Endodermal cell (in vitro differentiated cells): ENCODE measurements at places on chromosomes 5 and 9. TPM values are rescaled to one million over a fixed set of nuclear protein-coding genes. Genes with fewer than 3 reads are reported as not detected.

FASTKD3 gene
- 6.9 and 8.5 TPM in 2 replicates for total RNA-seq

PRELID2 gene
- 6.1 and 6.7 TPM in 2 replicates for total RNA-seq

PDE8B gene
- total RNA-seq = 0.09 and 0.20 TPM in 2 replicates

ACER2 gene
- total RNA-seq = 2.4 and 2.6 TPM in 2 replicates

IFNA13 gene
- total RNA-seq = not detected in 2 replicates

GAPT gene
- 0.13 and 0.34 TPM in 2 replicates for total RNA-seq

LOX gene
- total RNA-seq = 16.5 to 397 TPM (median 20.0 TPM) in 3 replicates

SLC6A3 gene
- 0.18 and 0.23 TPM in 2 replicates for total RNA-seq

DNA sequence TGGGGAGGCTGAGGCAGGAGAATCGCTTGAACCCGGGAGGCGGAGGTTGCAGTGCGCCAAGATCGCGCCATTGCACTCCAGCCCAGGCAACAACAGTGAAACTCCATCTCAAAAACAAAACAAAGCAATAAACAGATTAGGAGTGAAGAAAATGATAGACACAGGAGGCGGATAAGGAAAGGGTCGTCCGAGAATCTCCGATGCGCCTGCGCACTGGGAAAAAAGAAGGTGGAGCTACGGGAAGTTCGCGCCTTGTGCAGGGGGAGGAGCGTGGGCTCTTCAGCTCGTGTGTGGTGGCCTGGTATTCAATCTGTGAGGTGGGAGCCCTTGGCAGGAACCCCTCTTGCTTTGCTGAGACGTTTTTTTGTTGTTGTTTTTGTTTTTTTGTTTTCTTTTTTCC is 47.3 kb downstream of the GNA14 start:
- H3K36me3 ChIP-seq = no peaks in the 10 kb centered on the region
- H3K4me1 ChIP-seq = peaks cover 6% of the 10 kb centered on the region
- no peaks in the 10 kb centered on the region for H3K27me3 ChIP-seq
- no peak overlapping the region for H3K27ac ChIP-seq

GRCh38 chr5:180825768-180826525 is 23.3 kb upstream of the MGAT1 start:
- H3K4me1 ChIP-seq = no peaks in the 10 kb centered on the region
- no peak overlapping the region for H3K4me3 ChIP-seq
- no peak for DNase-seq
- no peak overlapping the region for H3K27ac ChIP-seq
- H3K36me3 ChIP-seq = no peaks in the 10 kb centered on the region

DNA sequence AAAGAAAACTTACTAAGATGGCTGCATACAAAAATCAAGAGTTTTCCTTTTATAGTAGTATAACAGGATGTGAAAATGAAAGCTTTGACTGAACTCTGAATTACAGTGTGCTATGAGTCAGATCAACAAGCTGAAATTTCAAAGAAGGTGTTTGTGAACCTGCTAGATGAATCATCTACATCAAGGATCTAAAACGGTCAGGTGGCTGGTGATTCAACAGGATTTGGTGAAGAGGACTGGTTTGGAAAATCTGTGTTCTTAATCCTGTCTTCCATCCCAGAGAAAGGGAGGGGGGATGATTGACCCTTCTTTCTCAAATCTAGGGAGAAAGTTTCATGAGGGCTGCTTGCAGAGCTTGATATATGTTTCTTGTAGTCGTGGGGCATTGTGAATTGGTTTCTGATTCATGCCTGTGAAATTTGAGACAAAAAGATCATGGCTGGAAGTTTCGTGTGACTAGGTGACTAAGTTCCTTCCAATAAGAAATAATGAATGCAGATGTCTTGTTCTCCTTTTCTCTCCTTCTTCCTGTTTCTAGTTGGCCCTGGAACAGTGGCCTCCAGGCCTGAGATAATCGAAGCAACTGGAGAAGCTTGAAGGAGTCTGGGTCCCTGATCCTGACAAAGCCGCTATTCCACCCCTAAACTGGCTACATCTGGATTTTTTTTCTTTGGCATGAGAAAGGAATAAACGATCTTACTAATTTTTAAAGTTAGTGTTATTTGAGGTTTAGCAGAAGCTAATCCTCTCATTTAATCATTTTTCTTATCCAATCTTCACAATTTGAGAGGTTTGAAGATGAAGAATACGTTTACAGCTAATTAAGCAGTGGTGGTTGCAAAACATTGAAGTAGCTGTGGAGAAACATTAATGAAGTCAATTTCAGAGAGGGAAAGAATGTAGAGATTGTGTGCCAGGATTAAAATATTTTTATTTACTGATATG is 67.2 kb downstream of the MRPS30 start:
- DNase-seq = no peak
- H3K36me3 ChIP-seq = no peaks in the 10 kb centered on the region
- H3K4me3 ChIP-seq = no peak overlapping the region
- H3K27ac ChIP-seq = no peak overlapping the region
- no peaks in the 10 kb centered on the region for H3K27me3 ChIP-seq

- DNase-seq = peak; percentile 62
- H3K4me3 ChIP-seq = no peak overlapping the region
- no peaks in the 10 kb centered on the region for H3K27me3 ChIP-seq
- H3K36me3 ChIP-seq = no peaks in the 10 kb centered on the region
Observed at GRCh38 chr9:136016572-136017288, 55.6 kb upstream of the UBAC1 start.

- no peaks in the 10 kb centered on the region for H3K27me3 ChIP-seq
Observed at GRCh38 chr9:36189976-36190375, 745 bp upstream of the CLTA start.

DNA sequence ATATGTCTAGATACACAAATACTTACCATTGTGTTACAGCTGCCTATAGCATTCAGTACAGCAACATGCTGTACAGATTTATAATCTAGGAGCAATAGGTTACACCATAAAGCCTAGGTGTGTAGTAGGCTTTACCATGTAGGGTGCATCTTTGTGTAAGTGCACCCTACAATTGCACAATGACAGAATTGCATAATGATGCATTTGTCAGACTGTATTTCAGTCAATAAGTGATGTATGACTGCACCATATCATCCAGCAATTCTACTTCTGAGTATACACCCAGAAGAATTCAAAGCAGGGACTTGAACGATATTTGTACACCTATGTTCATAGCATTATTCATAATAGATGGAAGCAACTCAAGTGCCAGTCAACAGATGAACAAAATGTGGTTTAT is 100.4 kb upstream of the SLC44A1 start:
- peaks cover 16% of the 10 kb centered on the region for H3K4me1 ChIP-seq
- no peak for DNase-seq
- no peaks in the 10 kb centered on the region for H3K27me3 ChIP-seq

DNA sequence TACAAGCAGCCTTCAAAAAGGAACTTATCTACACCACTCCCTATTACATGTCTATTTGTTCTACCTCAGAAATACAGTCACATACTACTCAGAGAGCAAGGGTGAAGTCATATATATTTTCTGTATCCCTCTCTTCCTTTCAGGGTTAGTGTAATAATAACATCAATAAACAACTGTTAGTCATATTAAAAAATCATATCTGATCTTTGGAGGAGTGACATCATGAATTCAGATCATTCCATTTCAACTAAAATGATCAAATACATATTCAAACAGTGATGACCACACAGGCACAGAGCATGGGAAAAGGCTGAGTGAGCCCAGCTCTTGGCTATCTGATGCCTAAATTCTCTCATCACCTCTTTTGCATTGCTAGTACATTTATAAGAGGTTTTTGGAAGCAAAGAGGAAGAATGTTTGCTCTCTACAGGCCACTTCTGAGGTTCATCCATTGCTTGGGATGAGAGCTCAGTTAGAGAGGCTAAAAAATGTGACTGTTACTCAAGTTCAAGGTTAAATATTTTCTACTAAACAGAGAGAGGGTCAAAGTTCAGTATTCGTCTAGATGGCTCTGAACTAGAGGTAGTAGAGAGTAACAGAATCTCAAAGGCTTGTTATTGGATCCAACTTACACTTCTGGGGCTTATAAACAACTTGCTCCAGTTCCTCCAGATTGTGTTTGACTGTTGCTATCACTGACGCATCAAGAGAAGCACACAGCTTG is 39.0 kb downstream of the RIGI start:
- no peak for DNase-seq
- no peak overlapping the region for H3K27ac ChIP-seq
- H3K4me3 ChIP-seq = no peak overlapping the region
- peaks cover 15% of the 10 kb centered on the region for H3K36me3 ChIP-seq
- no peaks in the 10 kb centered on the region for H3K27me3 ChIP-seq
